ENCODE measurements at places on chromosomes 12 and 14. TPM values are rescaled to one million over a fixed set of nuclear protein-coding genes. Genes with fewer than 3 reads are reported as not detected.
A peak's percentile ranks its signal among the peaks of the same experiment; 100 is the strongest.

GRCh38 chr14:73237219-73237785 lies at the start of gene PAPLN:
TSS of gene PAPLN (plus strand) at chr14:73237506. CDS start at chr14:73239779, 2,273 bp downstream.
- no peak for DNase-seq
- no peak within 1 kb of the TSS for H3K27ac ChIP-seq
- no peaks in the 10 kb centered on the region for H3K4me1 ChIP-seq
- H3K4me3 ChIP-seq: no peak within 1 kb of the TSS

The CCDC175 gene
- 1.1 TPM for total RNA-seq

DNA sequence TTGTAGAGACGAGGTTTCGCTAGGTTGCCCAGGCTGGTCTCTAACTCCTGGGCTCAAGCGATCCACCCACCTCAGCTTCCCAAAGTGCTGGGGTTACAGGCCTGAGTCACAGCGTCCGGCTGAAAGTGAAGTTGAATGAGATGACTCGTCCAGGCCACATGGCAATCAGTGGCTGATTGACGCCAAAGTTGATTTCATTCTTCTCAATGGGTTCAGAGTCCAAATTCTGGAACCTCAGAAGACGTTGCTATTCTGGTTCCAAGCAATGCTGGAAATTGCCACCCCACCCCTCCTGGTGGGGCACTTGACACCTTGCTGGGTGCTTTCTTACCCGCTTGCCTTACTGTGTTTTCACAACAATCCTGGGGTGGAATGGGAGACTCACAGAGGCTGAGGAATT lies 14.9 kb downstream of the ABCB9 start:
- no peaks in the 10 kb centered on the region for H3K27me3 ChIP-seq
- DNase-seq: no peak
- no peaks in the 10 kb centered on the region for H3K36me3 ChIP-seq
- no peaks in the 10 kb centered on the region for H3K4me1 ChIP-seq
- no peak overlapping the region for H3K4me3 ChIP-seq

The CDCA3 gene
- total RNA-seq: 0.42 TPM

DNA sequence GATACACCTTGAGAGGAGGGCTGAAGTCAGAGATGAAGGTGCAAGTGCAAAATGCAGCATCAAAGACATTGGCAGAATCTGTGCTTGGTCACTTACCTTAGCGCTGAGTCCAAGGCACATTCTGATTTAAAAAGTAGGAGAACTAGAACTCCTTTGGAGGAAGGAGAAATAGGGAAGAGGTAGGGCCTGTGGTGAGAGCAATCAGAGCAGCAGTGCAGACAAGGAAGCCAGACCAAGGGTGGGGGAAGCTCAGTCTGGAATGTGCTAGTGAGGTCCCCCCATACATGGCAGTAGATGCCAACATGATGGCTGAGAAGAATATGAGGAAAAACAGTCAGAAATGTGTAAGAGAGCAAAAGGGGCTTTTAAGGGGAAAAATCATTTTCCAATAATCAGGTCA lies 206.5 kb downstream of the SSPN start:
- no peaks in the 10 kb centered on the region for H3K36me3 ChIP-seq
- no peak overlapping the region for H3K27ac ChIP-seq
- H3K4me1 ChIP-seq: no peaks in the 10 kb centered on the region
- H3K27me3 ChIP-seq: no peaks in the 10 kb centered on the region
- no peak overlapping the region for H3K4me3 ChIP-seq

GRCh38 chr12:105245291-105245690 lies 9.3 kb upstream of the APPL2 start:
- no peaks in the 10 kb centered on the region for H3K4me1 ChIP-seq
- no peak overlapping the region for H3K4me3 ChIP-seq

DNA sequence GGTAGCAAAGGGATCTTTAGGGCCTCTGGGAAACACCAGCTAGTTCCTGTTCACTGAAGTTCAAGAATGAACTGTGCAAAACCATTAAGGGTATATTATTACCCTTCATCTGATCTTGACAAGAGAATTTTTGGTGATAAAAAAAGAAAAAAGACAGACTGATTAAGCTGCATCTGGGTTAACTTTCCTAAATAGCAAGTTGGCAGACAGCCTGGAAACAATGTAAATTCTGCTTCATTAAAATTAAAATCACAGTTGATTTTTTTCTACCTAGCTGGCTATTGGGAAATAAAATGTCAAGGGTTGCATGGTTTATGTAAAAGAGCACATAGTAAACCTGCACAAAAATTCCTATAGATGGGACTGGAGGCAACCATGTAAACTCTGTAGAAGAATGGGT lies 126.6 kb upstream of the PRKD1 start:
- no peaks in the 10 kb centered on the region for H3K4me1 ChIP-seq
- DNase-seq: no peak
- no peak overlapping the region for H3K4me3 ChIP-seq
- no peaks in the 10 kb centered on the region for H3K27me3 ChIP-seq
- no peaks in the 10 kb centered on the region for H3K36me3 ChIP-seq

DNA sequence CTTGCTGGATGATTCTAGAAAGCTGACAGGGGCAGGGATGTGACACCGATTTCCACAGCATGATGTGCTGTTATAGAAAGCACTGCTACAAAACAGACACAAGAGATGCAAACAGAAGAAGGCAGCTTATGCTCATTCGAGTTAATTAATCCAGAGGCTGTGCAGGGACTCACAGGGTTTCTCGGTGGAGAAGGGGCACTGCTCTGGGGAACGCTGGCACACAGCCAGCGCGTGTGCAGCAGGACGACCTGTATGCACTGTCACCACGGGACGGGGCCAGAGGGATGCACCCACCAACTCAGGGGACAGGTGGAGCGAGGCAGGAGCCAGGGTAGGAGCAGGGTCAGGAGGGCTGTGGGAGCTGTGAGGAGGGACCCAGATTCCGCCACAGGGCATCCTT lies 143.5 kb downstream of the RIMBP2 start:
- no peaks in the 10 kb centered on the region for H3K27me3 ChIP-seq
- H3K27ac ChIP-seq: no peak overlapping the region
- H3K4me1 ChIP-seq: no peaks in the 10 kb centered on the region

GRCh38 chr14:101903111-101903561 lies 61.2 kb upstream of the DYNC1H1 start:
- H3K27me3 ChIP-seq: no peaks in the 10 kb centered on the region
- DNase-seq: no peak
- H3K27ac ChIP-seq: no peak overlapping the region
- H3K4me3 ChIP-seq: no peak overlapping the region

- no peak overlapping the region for H3K4me3 ChIP-seq
- no peaks in the 10 kb centered on the region for H3K27me3 ChIP-seq
- no peak for DNase-seq
Measured at GRCh38 chr14:98161356-98161755, 1110.6 kb downstream of the BCL11B start.

DNA sequence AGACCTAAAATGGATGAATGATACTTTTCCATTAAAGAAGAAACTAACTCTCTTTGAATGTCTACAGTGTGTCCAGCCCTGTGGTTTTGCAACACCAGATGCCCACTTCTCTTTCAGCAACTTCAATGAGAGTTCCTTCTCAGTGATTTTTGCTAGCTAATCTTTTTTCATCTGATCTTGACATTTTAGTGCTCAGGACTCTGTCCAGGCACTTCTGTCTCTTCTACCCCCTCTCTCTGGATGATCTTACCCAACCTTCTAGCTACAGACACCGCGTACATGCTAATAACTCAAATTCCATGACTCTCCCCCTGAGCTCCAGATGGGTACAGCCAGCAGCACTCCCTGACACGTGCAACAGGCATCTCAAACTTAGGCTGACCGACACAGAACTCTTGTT lies 161.1 kb upstream of the FOXN3 start:
- H3K27ac ChIP-seq: no peak overlapping the region
- H3K4me3 ChIP-seq: no peak overlapping the region
- H3K4me1 ChIP-seq: peaks cover 8% of the 10 kb centered on the region
- no peaks in the 10 kb centered on the region for H3K27me3 ChIP-seq

- peaks cover 6% of the 10 kb centered on the region for H3K4me1 ChIP-seq
- H3K27me3 ChIP-seq: no peaks in the 10 kb centered on the region
- H3K27ac ChIP-seq: peak overlapping the region; percentile 89
- peak; percentile 78 for DNase-seq
Measured at GRCh38 chr14:54776361-54777001, 126.1 kb downstream of the GCH1 start.

- DNase-seq: peak; percentile 49
- no peaks in the 10 kb centered on the region for H3K27me3 ChIP-seq
- peak overlapping the region; percentile 16 for H3K27ac ChIP-seq
- H3K4me1 ChIP-seq: no peaks in the 10 kb centered on the region
Measured at GRCh38 chr12:120229487-120230325, 28.8 kb upstream of the RPLP0 start.

DNA sequence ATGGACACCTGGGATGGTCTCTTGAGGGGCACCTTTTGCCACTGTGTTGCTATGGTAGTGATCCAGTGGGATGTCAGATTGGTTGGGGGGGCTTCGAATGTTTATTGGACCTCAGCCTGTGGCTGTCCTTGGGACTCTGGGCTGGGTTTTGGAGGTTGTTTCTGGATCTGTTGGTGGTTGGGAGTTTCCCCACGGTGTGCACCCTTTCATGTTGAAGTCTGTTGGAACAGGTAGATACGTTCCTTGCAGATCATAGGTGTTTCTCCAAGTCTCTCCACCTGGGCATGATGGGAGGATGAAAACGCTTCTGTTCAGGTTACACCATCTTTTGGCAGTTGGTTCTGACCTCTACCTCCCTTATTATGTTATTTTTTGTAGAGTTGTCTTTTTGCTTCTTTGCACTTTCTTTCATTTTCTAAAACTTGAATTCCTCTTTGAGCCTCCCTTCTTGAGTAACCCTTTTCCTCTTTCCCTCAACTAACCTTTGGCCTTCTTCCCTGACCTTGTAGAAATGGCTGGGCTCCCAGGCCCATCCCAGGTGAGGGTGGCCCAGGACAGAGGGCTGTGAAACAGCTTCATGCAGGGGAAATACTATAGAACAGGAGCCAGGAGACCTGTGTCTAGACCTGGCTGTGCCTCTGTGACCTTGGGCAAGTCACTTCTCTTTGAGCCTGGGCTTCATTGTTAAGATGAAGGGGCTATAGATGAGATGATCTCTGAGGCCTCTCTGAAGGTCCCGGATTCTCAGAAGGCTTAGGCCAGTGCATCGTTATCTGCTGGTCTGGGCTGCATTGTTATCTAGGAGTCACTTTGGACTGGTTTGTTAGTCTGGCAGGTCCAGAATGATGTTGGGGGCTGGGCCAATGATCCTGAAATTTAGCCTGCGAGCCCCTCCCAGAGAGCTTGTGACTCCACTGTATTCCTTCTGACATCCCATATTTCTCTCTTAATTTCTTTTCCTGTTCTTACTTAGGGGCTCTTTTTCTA lies 2.0 kb downstream of the ATN1 start:
- peaks cover 2% of the 10 kb centered on the region for H3K36me3 ChIP-seq
- peak overlapping the region; percentile 29 for H3K27ac ChIP-seq
- DNase-seq: no peak
- H3K4me1 ChIP-seq: no peaks in the 10 kb centered on the region

DNA sequence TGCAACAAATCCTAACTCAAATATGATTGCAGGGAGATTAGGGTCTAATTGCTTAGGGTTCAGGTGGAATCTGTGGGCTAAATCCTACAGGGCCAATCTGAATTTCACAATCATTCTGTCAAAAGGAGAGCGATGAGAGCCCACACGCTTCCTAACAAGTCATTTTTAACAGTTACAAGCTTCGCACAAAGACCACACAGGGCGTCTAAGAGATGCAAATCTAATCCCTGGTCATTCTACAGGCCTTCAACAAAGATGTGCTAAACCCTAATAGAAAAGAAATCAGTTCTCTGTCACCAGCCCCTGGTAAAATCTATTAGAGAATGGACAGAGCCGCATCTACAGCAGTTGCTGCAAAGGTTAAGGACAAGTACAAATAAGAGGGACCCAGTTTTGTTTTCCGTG lies 15.3 kb downstream of the NKX2-1 start:
- no peaks in the 10 kb centered on the region for H3K27me3 ChIP-seq
- no peak overlapping the region for H3K4me3 ChIP-seq
- no peaks in the 10 kb centered on the region for H3K4me1 ChIP-seq
- no peak overlapping the region for H3K27ac ChIP-seq
- DNase-seq: no peak

DNA sequence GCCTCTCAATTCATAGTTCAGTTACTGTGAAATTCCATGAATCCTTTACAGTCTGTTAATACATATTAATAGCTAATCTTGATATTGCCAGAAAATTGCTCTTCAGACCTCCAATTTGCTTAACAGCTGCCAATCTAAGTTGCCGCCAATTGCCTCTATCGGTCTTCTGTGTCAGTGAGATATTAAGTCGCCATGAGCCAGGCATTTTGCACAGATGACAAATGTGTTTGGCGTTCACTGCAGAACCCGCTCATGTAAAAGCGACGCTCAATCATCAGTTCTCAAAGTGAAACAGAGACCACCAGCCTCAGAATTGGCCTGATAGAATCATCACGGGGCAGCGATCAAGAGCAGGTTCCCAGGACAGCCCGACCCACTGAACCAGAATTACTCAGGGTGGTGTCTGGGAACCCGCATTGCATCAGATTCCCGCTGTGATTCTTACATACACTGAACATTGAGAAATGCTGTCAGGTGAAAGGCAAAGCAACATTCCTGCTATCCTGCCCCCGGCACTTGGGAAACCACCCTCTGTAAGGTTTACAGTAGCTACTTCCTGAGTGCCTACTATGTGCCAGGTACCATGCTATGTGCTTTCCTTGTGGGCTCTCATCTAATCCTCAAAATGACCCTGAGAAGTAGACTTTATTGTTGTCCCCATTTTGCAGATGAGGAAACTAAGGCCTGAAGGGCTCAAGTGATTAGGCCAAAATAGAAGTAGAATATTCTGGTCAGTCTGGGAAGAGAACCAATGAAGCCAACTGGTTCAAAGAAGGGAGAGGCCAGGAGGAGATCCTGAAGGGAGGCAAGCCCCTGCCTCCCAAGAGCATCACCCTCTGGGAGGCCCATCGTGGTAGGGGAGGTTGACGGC lies 216.4 kb downstream of the SLC41A2 start:
- H3K36me3 ChIP-seq: no peaks in the 10 kb centered on the region
- no peak overlapping the region for H3K4me3 ChIP-seq
- no peaks in the 10 kb centered on the region for H3K4me1 ChIP-seq
- no peak overlapping the region for H3K27ac ChIP-seq
- no peak for DNase-seq

GRCh38 chr12:92844151-92844763 lies 84.8 kb downstream of the EEA1 start:
- no peak for DNase-seq
- no peak overlapping the region for H3K27ac ChIP-seq
- no peaks in the 10 kb centered on the region for H3K4me1 ChIP-seq
- no peak overlapping the region for H3K4me3 ChIP-seq

DNA sequence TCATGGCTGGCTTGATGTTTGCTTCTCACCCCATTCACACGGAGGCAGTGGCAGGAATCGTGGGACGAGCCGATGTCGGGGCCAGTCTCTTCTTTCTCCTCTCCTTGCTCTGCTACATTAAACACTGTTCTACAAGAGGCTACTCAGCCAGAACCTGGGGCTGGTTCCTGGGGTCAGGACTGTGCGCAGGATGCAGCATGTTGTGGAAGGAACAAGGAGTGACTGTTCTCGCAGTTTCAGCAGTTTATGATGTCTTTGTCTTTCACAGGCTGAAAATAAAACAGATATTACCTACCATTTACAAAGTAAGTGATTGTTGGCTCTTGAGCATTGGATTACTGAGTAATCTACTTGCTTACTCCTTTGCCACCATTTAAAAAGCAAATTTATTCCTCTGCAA lies 170.6 kb downstream of the TMTC2 start:
- no peaks in the 10 kb centered on the region for H3K27me3 ChIP-seq
- no peaks in the 10 kb centered on the region for H3K36me3 ChIP-seq
- H3K4me3 ChIP-seq: no peak overlapping the region

GRCh38 chr12:122297494-122297893 lies 31.2 kb upstream of the VPS33A start:
- no peak overlapping the region for H3K4me3 ChIP-seq
- DNase-seq: no peak
- H3K27ac ChIP-seq: no peak overlapping the region
- no peaks in the 10 kb centered on the region for H3K4me1 ChIP-seq
- H3K27me3 ChIP-seq: no peaks in the 10 kb centered on the region

- H3K27ac ChIP-seq: no peak overlapping the region
- H3K27me3 ChIP-seq: no peaks in the 10 kb centered on the region
- no peaks in the 10 kb centered on the region for H3K36me3 ChIP-seq
Measured at GRCh38 chr14:69640931-69641330, 29.5 kb downstream of the SUSD6 start.
